ENCODE measurements at places on chromosomes 12 and 14.

DNA sequence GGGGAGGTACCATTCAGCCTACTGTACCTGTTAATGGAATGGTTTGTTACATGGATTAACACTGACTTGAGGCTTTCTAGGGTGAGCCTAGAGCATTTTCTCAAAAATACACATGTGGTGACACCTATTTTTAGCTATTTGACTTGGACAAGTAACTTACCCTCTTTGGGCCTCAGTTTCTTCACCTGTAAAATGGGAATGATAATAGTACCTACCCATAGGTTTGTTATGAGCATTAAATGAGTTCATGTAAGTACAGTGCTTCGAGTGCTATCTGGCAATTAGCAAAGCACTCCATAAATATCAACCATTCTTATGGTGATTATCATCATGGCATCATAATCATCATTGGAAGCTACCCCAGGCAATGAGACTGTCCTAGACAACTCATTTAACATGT lies 216.5 kb downstream of the CHST11 start:
- no peak for DNase-seq

DNA sequence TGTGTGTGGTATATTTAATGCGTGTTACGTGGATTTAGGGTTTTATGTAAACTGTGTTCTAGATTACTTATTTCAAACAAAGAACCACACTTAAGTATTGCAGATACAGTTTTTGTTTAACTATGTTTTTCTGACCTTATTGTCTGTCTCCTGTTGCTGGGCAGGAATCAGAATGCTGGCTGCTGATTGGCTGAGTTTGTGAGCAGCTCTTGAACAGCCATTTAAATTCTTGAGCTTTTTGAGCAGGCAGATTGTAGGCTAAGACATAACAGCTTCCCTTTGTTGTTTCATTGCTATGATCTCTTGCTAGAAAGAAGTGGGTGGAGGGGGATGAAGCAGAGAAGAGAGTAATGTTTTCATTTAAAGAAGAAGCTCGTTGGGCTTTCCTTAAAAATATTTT lies 52.2 kb downstream of the ATF7IP start:
- DNase-seq, result peak; percentile 42

GRCh38 chr14:54676812-54677708 lies 110.1 kb downstream of the SAMD4A start:
- no peak for DNase-seq

DNA sequence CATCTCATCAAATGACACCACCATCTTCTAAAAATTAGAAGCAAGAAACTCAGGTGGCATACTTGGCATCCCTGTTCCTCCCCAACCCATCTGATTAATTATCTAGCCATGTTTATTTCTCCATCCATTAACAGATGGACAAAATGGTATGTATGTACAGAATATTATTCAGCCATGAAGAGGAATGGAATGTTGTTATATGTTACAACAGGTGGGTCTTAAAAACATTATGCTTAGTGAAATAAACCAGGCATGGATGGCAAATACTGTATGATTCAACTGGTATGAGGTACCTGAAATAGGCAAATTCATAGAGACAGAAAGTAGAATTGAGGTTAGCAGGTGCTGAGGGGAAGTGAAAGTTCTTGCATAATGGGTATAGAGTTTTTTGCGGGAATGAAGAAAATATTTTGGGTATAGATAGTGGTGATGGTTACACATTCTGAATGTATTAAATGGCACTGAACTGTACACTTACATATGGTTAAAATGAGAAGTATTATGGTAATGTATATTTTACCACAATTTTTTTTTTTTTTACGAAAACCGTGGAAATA lies 17.5 kb downstream of the YY1 start:
- DNase-seq, result no peak

DNA sequence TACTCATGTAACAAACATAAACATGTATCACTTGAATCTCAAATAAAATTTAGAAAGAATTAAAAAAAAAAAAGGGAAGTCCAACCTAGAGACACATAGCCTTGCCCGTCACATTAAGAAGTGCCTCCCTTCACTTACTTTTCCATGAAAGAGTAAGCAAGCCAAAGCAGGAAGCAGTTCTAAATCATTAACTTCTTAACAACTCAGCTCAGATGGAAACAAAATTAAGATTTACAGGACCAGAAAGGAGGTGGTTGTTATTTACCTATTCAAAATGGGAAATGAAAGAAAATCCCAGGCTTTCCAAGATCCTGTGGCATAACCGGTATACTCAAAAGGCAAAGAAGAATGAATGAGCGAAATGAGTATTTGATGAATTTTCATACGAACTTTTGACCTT lies 258.6 kb upstream of the DCN start:
- no peak for DNase-seq

DNA sequence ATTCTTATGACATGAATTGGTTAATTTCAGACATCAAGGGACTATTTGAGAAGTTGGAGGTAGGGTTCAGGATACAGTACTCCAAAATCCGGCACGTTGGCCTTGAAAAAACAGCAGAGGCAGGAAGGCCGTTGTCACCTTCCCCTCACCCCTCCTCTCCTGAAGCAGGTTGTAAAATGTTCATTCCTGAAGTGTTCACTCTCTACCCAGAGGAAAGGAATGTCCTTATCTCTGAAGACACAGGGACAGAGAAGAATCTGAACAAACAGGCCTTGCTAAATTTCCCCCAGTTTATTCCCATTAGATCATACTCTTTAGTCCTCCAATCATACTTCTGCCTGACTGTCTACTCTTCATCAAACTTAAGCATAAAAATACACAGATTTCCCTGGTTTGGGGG lies 313.6 kb downstream of the ZFP36L1 start:
- no peak for DNase-seq

DNA sequence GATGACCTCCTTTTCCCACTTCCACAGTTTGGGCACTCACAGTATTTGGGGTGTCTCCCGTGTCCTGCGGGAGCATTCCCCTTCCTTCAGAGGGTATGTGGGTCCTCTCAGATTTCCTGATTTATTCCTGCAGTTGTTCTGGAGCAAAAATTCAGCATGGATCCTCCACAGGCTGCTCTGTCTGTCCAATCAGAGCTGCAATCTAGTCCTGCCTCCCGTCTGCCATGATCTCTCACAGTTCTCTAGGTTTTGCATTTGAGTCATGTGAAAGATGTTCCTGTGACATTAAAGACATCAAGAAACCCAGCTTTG lies 435.9 kb downstream of the TMTC2 start:
- no peak for DNase-seq

GRCh38 chr14:60266021-60266937 lies 17.3 kb downstream of the PPM1A start:
- peak; percentile 47 for DNase-seq

DNA sequence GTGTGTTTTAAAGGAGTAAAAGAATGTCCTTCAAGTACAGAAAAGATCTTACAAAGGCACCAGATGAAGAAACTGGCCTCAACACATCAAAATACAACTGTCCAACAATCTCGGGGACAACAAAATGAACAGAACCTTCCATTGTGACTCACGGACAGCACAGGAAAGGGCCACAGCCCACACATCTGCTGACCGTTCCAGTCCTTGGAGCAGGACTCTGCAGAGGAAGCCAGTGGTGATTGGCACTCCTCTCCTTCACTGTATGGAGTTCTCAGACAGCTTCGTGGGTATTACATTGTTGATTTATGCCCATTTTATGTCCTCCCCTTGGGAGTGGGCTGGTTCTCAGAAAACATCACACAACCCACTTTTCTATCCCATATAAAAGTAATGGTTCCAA lies 32.5 kb upstream of the TC2N start:
- no peak for DNase-seq

DNA sequence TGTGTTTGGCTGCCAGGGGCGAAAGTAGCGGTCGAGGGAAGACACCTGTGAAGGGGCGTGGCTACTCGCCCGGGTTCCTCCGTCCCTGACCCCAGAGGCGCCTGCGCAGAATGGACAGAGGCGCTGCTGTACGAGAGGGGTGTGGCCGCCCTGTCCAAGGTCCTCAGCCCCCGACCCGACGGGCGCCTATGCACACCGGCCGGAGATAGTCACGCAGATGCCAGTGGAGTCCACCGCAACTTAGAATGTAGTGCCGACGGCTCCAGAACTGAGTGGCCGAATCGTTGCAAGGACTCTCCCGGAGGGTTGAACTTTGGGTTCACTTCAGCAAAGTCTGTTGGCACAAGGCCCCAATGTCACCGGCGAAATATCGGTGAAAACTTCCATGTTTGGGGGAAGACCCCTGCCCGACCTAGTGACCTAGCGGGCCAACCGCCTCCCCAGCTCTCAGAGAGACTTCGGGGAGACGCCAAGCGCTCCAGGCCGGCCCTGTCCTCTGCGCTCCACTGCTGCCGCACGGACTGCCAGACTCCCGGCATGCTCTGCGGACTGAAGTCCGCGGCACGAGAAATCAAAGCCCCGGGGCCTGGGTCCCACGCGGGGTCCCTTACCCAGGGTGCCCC lies 541 bp upstream of the RNU6-7 start:
- peak; percentile 84 for DNase-seq

- no peak for DNase-seq
Observed at GRCh38 chr14:22432348-22432976, 156.6 kb downstream of the DAD1 start.

GRCh38 chr14:61077951-61078720 lies 97.1 kb downstream of the SLC38A6 start:
- DNase-seq, result no peak

DNA sequence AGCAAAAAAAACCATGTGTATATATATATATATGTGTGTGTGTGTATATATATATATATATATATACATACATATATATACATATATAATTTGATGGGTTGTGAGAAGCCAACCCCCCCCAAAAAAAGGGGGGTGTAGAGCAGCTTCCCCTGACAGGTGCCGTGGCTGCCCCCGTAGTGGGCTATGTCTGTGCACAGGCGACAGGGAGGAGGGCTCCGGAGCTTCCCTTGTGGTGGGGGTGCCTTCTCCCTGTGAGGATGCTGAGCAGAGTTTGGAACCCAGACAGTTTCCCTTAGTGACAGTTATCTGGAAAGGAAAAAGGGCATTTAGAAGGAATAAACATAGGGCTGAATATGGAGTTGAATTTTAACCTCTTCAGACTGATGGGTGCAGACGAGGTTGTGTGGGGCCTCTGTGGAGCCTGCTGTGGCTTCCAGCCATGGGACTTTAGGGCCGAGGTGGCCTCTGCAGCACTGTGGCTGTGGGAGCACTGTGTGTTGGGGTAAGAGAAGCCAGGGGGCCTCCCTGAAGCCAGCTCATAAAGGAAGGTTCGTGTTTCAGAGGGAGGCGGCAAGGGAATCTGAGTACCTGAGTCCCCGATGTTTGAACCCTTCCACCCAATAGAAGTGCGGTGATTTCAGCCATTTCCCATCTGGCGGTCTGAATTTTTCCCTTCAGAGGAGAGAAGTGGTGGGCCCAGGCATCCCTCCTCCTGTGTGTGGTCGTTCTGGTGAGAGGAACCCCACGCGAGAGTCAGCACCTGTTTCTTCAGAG lies 19.8 kb downstream of the XRCC3 start:
- DNase-seq, result no peak

- DNase-seq, result no peak
Observed at GRCh38 chr12:86826051-86826450, 569.9 kb upstream of the MGAT4C start.

DNA sequence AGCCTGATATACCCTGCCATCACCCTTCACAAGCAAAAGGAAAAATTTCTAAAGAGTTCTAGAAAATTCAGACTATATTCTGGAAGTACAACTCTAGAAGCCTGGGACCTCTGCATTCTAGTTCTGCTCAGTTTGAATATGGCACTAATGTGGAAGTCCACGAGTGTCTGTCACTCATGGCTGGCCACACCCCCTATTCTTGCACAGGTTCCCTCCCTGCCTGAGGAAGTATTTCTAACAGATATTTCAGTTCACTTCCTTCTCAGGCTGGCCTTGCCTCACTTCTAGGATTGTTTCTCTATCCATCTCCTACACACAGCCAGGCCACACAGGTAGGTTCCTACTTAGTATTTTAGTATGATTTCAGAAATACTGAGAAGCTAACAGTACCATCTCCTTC lies 67.4 kb downstream of the PHLDA1 start:
- no peak for DNase-seq

DNA sequence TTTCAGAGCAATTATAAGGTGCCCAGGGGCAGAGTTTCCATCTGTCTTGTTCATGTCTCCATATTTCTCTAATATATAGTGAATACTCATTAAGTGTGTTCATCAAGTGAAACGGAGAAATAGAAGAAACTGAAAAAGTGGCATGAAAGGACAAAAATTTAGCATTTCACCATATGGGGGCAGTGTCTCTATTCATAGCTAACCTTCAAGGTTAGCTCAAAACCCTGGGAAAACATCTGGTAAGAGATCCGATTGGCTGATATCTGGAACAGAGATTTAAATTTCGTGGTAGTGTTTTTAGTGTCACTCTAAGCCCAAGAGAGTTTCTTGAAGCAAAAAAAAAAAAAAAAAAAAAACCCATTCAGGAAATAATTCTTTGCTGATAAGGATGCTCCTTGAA lies 367.5 kb downstream of the DAD1 start:
- peak; percentile 35 for DNase-seq

GRCh38 chr14:68894123-68894522 lies 85.0 kb downstream of the ACTN1 start:
- no peak for DNase-seq

DNA sequence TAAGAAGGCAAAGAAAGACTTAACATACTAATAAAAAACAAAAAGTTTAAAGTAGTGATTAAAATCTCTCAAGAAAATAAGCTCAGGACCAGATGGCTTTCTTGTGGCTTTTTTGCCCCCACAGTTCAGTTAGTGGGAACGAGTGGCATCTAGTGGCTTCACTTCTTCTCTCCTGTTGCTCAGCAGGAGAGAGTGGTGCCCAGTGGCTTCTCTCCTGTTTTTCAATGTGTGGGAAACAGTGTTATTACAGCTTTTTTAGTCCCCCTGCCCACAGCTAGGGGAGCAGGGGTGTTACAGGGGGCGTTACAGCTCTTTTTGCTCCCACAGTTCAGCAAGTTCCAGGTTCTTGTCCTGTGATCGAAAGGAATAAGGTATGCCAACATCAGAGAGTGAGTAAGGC lies 135.2 kb downstream of the RERGL start:
- DNase-seq, result no peak

- DNase-seq, result no peak
Observed at GRCh38 chr14:103889313-103890051, 38.8 kb upstream of the TDRD9 start.

GRCh38 chr14:68384335-68384734 lies 408.5 kb downstream of the ZFP36L1 start:
- DNase-seq, result no peak

GRCh38 chr12:72041811-72042210 lies 103.2 kb downstream of the TPH2 start:
- DNase-seq, result no peak

DNA sequence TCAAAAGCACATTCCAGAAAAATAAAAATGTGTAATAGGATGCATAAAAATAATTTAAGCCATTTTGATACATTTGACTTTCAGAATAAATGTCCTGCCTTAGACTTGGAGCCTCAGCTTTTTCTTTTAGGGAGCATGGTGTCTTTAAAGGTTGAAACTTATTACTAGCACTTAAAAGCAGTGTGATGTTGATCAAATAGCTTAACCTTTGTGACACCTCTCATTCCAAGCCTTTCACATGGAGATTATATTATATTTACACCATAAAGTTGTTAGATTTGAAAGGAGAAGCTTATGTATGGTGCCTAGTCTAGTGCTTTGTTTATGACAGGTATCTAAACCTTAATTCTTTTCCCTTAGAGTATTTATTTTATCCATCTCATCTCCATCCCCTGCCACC lies 61.9 kb downstream of the KTN1 start:
- DNase-seq, result no peak

GRCh38 chr14:36408388-36408787 lies 88.0 kb upstream of the MBIP start:
- peak; percentile 13 for DNase-seq

Data from HEK293T (cell line).